ENCODE measurements at places on chromosomes 12 and 14. TPM values are rescaled to one million over a fixed set of nuclear protein-coding genes. Genes with fewer than 3 reads are reported as not detected.

GPR84 gene
- 0.15 TPM for total RNA-seq

ESRRB gene
- total RNA-seq = 0.29 TPM

ITGB7 gene
- total RNA-seq = 0.35 TPM

KRT82 gene
- total RNA-seq = not detected

IGF1 gene
- total RNA-seq = not detected

RPL10L gene
- total RNA-seq = not detected

FAM181A gene
- not detected for total RNA-seq

MDGA2 gene
- total RNA-seq = not detected

MYH6 gene
- total RNA-seq = 0.08 TPM

OR10G2 gene
- total RNA-seq = not detected

XRCC3 gene
- total RNA-seq = 28.1 TPM

CACNA1C gene
- 0.09 TPM for total RNA-seq

EPYC gene
- total RNA-seq = not detected

STAC3 gene
- 0.61 TPM for total RNA-seq

CLEC1B gene
- not detected for total RNA-seq

GLS2 gene
- total RNA-seq = not detected

All from A549 treated with Mapracorat at 1 μM for 4 hours (cell line).